ENCODE measurements at places on chromosomes 11 and 22.

GRCh38 chr11:62863687-62864335 is 16.9 kb upstream of the SLC3A2 start:
- no peak for DNase-seq

DNA sequence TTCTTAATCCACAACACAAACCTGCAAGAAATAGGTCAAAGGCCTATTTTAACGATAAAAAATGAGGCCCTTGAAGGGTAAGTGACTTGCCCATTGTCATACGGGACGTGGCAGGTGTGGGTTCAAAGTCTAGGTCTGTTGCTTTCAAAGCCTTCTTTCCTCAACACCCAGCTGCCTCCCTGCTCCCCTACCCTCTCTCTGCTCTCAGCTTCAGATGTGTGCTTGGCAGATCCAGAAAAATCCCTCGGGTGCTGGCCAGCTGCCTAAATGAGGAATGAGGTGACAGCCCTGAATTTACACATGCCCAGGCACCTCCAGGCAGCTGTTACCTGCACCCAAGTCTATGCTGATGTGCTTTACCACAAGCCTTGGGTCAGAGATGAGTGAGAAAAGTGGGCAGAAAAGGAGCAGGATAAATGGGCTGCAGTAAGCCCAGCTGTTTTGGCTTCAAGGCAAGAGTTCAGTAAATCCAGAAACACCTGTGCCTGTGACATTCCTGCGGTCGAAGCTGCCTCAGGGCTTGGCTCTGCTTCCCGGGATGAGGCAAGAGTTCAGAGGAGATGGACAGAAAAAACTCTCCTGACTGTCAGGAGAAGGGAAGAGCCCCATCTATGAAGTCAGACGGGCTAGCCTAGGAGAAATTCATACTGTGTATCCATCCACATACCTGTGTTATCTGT is 49.9 kb upstream of the LDLRAD3 start:
- DNase-seq, result no peak

DNA sequence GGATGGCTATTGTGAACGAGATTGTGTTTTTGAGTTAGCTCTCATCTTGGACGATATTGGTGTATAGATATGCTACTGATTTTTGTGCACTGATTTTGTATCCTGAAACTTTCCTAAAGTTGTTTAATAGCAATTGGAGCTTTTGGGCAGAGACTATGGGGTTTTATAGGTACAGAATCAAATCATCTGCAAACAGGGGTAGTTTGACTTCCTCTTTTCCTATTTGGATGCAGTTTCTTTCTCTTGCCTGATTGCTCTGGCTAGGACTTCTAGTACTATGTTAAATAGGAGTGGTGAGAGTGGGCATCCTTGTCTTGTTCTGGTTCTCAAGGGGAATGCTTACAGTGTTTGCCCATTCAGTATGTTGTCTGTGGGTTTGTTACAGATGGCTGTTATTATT is 8.9 kb upstream of the SCGB1D1 start:
- DNase-seq, result no peak

DNA sequence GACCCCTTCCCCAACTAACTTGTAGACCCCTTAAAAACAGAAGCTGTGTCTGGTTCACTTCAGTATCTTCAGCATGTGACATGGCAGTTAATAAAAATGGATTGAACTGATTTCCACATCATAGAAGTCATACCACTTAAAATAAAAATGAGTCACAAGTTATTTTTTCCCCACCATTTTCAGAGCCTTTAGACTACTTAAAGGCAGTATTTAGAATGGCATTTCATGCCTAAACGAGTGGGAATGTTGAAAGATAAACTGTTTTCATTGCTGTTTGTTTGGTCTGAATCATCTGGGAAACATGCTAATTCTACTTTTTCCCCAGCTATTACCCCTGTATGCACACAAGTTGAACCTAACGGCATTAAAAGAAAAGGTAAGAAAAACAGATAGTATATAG is 324.0 kb downstream of the RAB38 start:
- DNase-seq, result no peak

DNA sequence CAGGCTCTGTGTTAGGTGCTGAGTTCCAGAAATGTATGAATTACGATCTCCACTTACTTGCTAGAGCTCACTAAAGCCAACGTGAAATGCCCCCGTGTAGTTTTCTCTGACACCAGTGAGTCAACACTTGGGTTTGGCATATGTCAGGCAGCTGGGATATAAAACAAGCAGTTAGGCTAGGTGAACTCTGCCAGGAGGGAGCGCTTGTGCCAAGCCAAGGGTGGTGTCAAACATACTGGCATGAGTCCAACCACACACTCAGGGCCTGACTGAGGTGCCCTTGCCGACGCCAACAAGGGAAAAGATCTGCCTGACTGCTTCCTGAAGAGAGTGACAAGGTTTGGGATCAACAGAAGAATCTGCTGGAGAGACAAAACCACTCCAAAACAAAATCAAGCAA is 167.8 kb upstream of the NARS2 start:
- no peak for DNase-seq

GRCh38 chr11:3732671-3733436 is 61.7 kb upstream of the CHRNA10 start:
- no peak for DNase-seq

GRCh38 chr11:125202977-125203376 is 38.4 kb downstream of the PKNOX2 start:
- no peak for DNase-seq

GRCh38 chr11:35763301-35763700 is 100.7 kb downstream of the TRIM44 start:
- DNase-seq, result no peak

DNA sequence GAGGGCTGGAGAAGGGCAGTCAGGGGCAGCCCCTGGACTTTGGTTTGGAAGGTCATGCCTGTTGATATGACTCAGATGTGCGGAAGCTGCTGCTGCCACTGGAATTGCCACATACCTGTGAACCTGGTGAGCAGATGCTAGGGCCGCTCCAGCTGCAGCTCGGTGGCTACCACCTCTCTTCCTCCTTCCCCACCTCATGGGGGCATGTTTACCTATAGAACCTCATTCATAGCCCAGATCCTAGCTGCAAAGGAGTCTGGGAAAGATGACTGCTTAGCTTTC is 17.5 kb upstream of the TSPAN18 start:
- DNase-seq, result no peak

DNA sequence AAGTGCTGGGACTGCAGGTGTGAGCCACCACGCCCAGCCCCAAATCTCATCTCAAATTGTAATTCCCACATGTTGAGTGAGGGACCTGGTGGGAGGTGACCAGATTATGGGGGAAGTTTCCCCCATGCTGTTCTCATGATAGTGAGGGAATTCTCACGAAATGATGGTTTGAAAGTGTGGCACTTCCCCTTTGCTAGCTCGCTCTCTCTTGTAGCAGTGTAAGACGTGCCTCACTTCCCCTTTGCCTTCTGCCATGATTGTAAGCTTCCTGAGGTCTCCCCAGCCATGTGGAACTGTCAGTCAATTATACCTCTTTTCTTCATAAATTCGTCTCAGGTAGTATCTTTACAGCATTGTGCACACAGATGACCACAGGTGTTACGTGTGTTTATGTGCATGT is 357.8 kb downstream of the CADM1 start:
- DNase-seq, result no peak

GRCh38 chr11:721741-722345 is 15.8 kb downstream of the EPS8L2 start:
- DNase-seq, result no peak

DNA sequence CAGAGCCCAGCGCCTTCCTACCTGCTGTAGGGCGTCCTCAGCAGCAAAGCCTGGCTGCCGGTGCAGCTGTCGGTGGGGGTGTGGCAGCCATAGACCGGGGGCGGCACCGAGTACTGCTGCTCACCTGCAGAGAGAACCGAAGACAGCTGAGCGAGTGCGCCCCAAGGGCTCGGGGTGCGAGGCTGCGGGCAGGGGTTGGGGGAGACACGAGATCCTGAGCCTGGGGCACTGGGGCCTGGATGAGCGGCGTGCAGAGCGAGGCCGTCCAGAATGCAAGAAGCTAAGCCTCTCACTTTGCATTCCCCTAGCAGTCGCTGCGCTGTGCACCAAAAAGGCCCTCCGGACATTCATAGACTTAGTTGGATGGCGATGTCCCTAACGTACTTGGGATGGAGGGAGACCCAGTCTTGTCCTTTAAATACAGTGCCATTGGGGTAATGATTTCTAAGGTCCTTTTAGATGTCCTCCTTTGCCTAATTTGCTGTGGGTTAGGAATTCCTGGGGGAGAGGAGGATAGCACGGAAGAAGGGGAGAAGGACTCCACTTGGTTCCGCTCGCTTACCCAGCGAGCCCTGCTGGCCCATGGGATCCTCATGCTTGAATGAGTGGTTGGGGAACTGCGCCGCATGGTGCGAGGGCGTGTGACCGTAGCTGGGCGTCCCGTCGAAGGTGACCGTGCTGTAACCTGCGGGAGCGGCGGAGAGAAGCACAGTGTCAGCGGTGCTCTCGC is 7.2 kb downstream of the WT1 start:
- no peak for DNase-seq

GRCh38 chr11:116614306-116615210 is 158.2 kb downstream of the BUD13 start:
- no peak for DNase-seq

DNA sequence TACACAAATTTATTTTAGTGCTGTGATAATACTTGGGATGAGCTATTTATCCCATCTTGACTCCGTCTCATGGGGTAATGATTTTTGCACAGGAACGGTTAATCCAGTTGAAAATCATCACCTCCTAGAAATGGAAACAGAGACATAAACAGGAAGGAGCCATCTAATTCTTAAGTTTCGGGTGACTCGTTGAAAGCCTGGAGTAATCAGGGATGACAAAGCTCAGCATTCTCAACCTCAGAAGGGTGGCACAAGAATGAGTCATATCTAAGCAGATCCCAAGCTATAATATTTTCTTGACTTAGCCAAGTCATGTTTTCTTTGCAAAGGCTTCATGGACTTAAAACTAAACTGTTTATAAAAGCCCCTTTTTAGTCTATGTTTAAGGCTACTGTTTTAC is 280.8 kb upstream of the CCDC90B start:
- DNase-seq, result no peak

DNA sequence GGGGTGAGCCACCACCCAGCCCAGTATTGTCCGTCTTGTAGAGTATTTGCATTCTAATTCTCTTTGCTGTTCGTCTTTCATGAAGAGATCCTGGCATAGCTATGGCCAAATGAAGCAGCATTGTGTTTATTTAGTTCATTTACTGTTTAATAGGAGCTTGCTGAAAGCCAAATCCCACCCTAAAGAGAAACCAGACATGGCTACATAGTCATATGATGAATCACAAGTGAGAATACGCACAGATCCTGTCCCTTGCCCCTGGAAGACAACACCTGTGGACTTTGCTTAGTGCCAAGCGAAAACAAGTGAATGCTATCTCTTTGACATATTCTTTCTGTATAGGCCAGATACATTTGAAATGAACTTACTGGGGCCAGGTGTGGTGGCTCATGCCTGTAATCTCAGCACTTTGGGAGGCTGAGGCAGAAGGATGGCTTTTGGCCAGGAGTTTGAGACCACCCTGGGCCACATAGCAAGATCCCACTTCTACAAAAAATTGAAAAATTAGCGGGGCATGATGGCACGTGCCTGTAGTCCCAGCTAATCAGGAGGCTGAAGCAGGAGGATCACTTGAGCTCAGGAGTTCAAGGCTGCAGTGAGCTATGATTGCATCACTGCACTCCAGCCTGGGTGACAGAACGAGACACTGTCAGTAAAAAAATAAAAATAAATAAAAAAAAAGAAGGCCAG is 5.1 kb upstream of the ARFGAP3 start:
- no peak for DNase-seq

DNA sequence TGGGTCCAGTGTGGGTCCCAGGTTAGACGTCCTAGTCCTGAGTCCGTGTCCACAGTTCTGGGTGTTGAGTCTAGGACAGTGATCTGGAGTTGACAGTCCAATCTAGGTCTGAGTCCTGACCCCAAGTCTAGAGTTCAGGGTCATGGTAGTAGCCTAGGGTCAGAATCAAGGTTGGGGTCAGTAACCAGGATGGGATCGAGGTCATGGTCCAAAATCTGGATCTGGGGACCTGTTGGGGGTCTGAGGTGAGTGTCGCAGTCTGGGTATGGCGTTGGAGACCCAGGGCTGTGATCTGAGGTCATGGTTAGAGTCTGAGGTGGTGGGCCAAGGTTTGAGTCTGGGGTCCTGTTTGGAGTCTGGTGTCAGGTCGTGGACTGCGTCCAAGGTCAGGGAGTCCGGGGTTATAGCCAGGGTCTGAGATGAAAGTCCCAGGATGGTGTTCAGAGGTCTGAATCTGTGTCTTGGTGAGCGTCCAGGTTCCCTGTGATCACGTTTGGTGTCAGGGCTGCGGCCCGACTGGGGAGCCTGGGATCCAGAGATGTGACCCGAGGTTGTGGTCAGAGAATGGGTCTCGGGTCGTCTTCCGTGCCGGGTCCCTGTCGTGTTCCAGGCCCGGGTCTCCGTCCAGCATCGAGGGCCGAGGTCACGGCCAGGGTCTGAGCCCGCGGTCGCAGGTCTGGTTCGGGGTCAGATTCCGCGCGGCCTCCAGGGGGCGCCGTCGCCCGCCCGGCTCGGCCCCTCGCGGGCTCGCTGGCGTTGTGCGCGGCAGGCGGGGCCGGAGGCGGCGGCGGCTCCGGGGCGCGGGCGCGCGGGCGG is 432 bp upstream of the GRK2 start:
- peak; percentile 71 for DNase-seq

GRCh38 chr11:86261328-86261727 is 16.8 kb downstream of the EED start:
- no peak for DNase-seq
